ENCODE measurements at places on chromosomes 1 and 21.
A peak's percentile ranks its signal among the peaks of the same experiment; 100 is the strongest.

GRCh38 chr1:210857705-210858104, 276.2 kb downstream of the KCNH1 start:
- no peak for DNase-seq

DNA sequence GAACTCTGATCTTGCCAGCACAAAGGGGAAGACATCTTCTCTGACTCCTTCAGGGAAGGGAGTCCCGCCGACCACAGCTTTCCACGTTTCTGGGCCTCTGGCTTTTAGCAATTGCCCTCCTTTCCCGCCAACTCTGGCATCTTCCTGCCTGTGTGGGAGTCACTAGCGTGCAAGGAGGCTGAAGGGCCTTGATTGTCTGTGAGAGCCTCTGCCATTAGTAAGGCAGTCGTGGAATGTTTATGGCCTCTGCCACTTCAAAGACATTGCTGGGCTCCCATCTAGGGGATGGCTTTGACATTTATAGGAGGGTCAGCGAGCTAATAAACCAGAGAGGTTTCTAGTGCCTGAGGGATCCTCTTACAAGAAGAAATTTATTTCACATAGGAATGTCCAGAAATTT, 14.3 kb upstream of the PROK1 start:
- peak; percentile 99 for DNase-seq

- no peak for DNase-seq
Measured at GRCh38 chr21:19343711-19344110, 940.1 kb upstream of the TMPRSS15 start.

DNA sequence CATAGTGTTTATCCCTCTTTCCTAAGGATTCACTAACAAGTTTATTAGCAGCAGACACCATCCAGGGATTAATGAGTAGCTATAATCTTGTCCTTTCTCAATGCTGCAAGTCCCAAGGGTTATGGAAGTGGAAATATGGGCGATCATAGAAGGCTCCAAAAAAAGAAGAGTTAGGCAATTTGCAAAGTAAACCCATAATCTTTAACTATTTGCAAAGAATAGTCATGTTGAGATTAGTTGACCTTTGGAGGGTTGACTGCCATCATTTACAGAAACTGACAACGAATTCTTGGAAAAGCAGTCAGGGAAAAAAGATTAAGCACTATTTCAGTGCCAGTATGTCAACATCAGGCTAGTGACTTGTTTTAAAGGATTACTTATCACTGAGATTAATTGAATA, 169.9 kb downstream of the KCNT2 start:
- DNase-seq: no peak

DNA sequence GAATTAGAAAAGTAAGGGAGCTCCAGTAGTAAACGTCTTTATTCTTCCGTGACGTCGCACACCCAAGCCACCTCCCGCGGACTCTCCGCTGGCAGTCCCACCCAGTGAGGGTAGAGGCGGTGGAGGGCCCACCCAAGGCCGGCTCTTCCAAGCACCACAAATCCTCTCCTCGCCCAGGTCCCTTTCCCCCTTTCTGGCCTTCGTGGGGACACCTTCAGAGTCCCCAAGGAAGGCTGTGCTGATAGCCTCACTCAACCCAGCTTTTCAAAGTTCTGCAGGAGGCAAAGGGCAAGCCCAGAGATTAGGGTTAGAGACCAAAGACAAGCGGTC, 349 bp upstream of the GPN2 start:
- DNase-seq: no peak

- peak; percentile 98 for DNase-seq
Measured at GRCh38 chr21:43728467-43729390, 9.8 kb downstream of the PDXK start.

GRCh38 chr21:40047993-40048730, 180.9 kb downstream of the PCP4 start:
- DNase-seq: no peak

DNA sequence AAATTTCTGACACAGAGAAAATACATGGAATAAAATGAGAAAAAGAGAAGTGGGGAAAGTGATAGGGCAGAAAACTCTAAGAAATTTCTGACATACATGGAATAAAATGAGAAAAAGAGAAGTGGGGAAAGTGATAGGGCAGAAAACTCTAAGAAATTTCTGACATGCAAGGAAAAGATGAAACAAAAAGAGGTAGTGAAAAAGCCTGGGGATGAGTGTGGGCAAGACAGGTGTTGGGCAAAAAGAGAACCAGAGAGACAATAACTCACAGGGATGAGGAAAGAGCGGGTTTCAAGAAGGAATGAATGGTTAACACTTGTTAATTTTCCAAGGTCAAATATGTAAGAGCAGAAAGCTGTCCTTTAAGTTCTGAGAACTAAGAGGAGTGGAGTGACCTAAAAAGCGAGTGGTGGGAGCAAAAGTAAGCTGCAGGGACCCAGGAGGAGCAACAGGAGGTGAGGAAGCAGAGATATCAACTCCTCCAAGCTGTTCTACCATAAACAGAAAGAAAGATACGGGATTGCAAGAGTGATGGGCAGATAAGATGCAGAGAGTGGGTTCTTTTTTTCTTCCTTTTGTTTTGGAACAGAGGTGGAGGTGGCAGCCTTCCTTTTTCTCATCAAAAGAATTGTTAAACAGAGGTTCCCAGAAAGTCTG, 29.9 kb upstream of the EXO1 start:
- no peak for DNase-seq

GRCh38 chr21:43325968-43326715, 100.8 kb downstream of the SIK1 start:
- DNase-seq: no peak

- DNase-seq: no peak
Measured at GRCh38 chr1:245475961-245476516, 321.3 kb downstream of the KIF26B start.

GRCh38 chr1:71834601-71835441, 447.5 kb downstream of the NEGR1 start:
- no peak for DNase-seq

DNA sequence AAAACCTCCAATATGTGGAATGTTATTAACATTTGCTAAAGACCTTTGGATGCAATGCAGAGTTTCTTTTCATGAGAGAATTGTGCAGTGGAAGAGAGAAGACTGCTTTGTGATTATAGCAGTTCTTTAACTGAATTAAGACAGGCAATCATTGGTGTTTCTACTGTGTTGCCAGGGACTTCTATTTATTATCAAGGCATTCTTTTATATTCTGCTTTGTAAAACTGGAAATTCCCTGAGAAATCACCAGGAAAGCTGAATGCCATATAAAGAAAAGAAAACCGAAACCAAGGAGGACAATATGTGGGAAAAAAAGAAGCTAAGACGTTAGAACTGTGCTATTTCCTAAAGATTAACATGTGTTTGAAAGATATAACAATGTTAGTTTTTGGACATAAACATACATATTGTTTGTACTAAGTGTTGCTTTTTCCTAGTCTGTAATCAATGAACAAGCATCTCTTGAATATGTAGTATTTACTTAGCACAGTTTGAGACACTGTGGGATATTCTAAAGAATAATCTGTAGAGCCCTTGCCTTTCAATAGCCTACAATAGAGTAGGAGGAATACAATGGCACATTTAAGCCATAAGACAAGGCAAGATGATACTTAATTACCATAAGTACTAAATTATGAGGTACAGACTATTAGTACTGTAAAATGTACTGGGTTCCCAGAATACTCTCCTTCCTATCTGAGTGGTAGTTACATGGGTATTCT, 47.1 kb downstream of the EXTL2 start:
- DNase-seq: no peak

GRCh38 chr1:221118938-221119320, 239.7 kb downstream of the HLX start:
- no peak for DNase-seq

GRCh38 chr1:70902211-70902610, 145.4 kb downstream of the PTGER3 start:
- DNase-seq: no peak

DNA sequence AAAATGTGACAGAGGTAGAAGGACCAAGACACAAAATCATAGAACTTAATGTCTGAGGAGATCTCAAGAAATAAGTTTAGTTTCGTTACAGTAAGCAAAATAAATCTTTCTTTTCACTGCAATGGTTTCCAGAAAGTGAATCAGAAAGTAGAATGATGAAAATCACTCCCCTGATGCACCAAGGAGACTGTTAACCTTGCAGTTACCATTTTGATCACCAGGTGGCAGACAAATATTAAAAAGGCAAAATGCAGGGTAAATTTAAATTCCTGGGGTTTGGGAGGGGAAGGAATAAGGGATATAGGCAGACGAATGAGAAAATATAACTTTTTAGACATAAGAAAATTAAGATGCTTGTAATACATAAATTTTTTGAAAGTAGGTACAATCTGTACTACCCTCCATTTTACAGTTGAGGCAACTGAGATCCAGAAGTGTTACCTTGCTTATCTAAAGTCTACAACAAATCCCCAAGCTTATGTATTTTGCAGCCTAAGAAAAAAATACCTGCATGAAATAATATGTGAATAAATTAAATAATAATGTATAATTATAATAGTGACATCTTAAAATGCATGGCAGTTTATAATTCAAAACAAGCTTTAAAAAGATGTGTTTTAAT, 253.2 kb downstream of the CRB1 start:
- no peak for DNase-seq

GRCh38 chr21:37800456-37801061, 115.7 kb downstream of the KCNJ6 start:
- DNase-seq: no peak

GRCh38 chr1:236795757-236796667, 920 bp downstream of the MTR start:
- no peak for DNase-seq

GRCh38 chr1:48033495-48034045, 36.4 kb upstream of the TRABD2B start:
- DNase-seq: peak; percentile 39

GRCh38 chr1:4660917-4661594, 6.6 kb downstream of the AJAP1 start:
- no peak for DNase-seq

DNA sequence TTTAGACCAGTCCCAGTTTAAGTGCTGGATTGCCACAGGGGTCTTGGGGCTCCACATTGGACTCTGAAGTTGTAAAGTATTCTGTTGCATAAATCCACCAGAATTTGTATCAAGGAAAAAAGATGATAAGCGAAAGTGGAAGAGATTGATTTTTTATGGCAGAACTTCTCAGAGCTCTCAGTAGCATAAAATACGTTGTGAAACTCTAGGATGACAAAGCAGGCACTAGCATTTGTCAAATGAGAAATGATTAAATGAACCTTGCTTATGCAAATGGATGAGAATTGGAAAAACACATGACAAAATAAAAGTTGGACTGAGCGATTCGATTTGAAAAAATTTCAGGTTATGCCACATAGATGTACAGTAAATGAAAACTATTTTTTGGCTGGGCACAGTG, 253.8 kb upstream of the RAB4A start:
- DNase-seq: no peak

DNA sequence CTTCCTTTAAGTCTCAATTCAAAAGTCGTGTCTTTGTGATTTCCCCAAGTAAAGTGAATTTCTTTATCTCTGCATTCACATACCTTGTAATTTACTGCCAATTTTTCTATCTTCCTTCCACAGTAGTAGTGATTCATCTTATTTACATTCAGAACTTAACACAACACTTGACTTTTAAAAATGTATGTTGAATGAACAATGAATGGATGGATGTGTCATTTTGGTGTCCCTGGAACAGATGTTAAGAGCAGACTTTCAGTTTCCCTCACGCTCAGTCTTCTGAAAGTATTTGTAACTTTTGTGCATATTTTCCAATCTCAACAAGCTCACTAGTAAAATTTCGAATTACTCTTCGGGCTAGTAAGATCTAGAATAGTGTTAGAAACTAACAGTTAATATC, 352.0 kb downstream of the HHIPL2 start:
- DNase-seq: no peak

GRCh38 chr1:220828179-220828490, 41.4 kb downstream of the MTARC1 start:
- DNase-seq: no peak

DNA sequence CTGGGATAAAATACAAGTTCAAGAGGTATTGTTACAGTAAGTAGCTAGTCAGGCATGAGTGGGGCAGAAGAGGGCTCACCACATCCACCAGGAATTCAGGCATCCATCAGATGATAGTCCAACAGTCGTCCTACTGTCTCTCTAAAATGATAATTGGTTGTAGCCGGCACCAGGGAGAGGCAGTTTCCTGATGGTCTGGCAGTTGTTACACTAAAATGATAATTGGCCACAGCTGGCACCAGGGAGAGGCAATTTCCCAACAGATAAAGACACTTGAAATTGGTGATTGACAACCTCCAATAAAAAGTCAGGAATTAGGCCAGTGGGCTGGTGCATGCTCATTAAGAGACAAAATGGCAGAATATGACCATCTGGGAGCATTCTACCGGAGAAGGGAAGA, 545.8 kb downstream of the AMY1C start:
- peak; percentile 82 for DNase-seq

GRCh38 chr1:178938959-178939317, 68.1 kb upstream of the ANGPTL1 start:
- DNase-seq: no peak

- no peak for DNase-seq
Measured at GRCh38 chr1:107294686-107295085, 153.8 kb downstream of the NTNG1 start.

- no peak for DNase-seq
Measured at GRCh38 chr1:195934817-195935553, 673.3 kb downstream of the KCNT2 start.

DNA sequence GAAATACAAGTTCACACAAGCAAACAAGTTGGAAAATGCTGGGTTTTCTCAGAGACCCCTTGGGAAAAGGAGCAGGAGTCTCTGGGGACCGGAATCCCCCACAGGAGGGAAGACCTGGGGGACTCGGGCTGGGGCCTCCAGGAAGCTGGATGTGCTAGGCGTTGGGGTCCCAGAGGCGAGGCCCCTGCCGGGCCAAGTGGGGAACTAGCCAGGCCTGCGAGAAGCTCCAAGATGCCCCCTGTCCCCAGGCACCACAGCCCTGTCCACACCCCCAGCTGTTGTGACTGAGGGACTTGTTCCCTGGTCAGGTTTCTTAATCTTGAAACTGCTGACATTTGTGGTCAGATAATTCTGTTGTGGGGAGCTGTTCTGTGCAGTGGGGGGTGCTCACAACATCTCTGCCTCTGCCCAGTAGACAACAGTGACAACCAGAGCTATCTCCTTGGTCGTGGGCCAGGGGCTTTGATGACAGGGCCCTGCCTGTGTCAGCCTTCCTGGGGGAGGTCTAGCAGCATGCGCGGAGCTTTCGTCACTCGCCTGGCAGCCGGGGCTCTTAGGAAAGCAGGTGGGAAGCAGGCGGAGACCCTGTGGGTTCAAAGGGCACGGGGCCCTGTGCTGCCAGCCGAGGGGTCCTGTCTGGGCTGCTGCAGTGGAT, 126.4 kb upstream of the ARHGEF16 start:
- no peak for DNase-seq
